ENCODE measurements at places on chromosomes 3 and 15.

DNA sequence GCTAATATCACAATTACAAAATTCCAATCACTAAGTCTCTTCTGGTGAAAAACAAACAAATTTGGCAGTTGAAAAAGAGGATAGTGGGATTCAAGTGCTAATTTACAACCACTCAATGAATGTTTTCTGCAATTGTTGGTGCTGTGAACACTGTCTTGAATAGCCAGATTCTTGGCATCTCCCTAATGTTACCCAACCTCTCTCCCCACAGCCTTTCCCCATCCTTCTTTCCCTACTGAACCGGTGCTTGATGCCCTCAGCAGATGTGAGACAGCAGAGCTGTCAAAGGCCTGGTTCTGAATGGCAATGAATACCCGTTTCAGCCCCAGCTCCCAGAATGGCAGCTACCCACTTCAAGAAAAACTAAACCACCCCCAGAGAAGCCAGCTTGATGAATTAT lies 22.5 kb upstream of the BHLHE40 start:
- DNase-seq: no peak

DNA sequence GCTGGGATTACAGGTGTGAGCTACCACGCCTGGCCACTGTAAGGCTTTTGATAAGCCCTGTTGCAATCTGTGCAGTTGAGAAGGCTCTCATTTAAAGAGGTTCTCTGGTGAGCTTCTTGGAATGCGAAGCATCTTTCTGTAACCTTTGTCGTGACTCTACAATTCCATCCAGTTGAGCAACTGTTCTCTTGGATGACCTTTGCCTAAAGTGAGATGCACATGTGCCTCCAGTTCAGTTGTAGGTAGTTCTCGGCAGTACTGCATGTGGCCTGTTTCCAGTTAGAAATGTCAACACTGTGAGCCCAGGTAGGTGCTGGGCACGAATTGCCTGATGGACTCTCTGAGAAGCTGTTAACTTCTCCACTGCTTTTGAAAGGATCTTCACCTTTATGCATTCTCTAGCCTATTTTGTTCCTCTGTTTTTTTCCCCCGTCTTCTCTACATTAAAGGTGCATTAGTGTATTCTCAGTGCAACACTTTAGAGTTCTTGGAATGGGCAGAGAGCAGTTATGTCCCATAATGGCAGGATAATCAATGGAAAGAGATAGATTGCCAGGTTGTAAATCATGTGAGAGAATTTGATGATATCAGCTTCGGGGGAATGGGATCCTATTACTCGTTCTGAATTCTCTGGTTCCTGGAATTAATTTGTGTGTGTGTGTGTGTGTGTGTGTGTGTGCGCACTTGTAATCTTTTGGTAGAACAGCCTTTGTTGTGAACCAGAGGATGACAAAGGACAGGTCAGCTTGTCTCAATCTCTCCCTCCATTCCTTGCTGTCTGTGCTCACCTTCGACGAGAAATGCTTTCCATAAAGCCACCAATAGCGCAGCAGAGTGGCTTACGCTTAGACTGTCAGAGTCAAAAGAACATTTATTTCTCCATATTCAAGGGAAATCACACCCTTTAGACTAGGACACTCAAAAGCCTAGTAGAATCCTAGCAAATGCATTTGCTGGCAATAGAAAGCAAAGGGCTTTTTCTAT lies 51.1 kb downstream of the PTPRG start:
- DNase-seq: no peak

- DNase-seq: no peak
These were observed 124.4 kb downstream of the LRRN1 start for GRCh38 chr3:3923619-3924018.

- DNase-seq: no peak
These were observed 688.6 kb upstream of the ZNF385D start for GRCh38 chr3:22439626-22440025.

DNA sequence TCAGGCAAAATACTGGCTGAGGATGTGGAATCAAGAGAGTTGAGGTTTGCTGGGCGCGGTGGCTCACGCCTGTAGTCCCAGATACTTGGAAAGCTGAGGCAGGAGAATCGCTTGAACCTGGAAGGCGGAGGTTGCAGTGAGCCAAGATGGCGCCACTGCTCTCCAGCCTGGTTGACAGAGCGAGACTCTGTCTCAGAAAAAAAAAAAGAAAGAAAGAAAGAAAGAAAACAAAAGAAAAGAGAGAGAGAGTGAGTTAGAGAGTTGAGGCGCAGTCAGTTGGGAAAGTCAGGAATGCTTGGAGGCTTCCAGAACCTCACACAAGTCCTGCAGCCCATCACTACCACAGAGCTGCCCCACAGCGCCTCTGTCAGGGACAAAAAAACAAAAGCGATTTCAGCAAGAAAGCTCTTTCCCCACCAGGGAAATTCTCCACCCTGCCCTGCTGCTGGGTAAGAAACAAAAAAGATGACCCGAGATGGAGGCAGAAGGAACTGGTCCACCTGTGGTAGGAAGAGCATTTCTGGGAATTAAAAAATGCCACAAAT lies 13.8 kb downstream of the HDC start:
- no peak for DNase-seq

DNA sequence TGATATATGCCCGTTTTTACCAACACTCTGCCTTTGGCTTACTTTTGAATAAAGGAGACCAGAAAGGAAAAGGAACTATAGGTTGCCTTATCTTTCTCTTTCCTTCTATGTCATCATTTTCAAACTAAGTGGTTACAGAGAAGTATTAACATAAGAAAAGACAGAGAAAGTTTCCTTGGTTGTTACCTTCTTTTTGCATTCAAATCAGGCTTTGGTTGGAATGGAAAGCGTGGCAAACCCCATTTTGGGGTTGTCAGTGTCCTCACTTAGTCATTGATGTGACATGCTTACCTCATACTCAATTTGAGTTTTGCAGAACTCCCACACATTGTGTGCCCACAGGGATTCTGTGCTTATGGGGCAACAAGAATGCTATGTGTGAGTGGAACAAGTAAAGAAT lies 3.7 kb upstream of the THRB start:
- DNase-seq: no peak
